ENCODE measurements at places on chromosomes 1 and 21. TPM values are rescaled to one million over a fixed set of nuclear protein-coding genes. Genes with fewer than 3 reads are reported as not detected.
A peak's percentile ranks its signal among the peaks of the same experiment; 100 is the strongest.

Gene SHCBP1L
- total RNA-seq = not detected

Gene FMO1
- total RNA-seq = not detected

Gene KLF17
- not detected for total RNA-seq

Gene RCSD1
- 74.7 TPM for total RNA-seq

Gene NBPF4
- total RNA-seq = not detected

Gene RSPH1
- not detected for total RNA-seq

GRCh38 chr1:246632281-246633168, 66.3 kb downstream of the CNST start:
- DNase-seq = no peak

DNA sequence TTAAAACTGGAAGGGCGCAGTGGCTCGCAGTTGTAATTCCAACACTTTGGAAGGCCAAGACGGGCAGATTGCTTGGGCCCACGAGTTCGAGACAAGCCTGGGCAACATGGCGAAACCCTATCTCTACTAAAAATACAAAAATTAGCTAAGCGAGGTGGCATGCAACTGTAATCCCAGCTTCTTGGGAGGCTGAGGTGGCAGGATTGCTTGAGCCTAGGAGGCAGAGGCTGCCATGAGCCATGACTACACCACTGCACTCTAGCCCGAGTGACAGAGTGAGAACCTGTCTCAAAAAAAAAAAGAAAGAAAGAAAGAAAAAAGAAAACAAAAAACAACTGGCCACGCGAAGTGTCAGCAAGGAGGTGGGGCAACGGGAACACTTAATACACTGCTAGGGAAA, 6.3 kb downstream of the UBE2G2 start:
- no peak for DNase-seq

- no peak for DNase-seq
Measured at GRCh38 chr1:64519901-64520300, 50.0 kb downstream of the CACHD1 start.

DNA sequence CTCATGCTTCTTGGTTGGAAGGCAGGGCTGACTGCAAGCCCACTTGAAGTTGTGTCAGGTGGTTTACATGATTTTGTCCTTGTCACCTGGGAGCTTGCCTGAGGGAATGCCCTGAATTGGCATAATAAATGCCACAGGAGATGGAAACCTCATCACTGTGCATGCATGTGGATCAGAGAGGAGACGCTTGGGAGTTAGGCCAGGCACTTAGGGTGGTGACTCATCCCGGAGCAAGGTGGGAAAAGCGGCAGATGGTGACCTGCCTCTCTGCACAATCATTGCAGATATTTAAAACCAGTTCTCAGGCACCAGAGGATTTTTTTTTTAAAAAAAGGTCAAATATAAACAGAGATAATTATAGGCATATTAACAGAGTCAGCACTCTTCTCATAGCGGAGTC, 202.2 kb upstream of the KIAA0040 start:
- no peak for DNase-seq

DNA sequence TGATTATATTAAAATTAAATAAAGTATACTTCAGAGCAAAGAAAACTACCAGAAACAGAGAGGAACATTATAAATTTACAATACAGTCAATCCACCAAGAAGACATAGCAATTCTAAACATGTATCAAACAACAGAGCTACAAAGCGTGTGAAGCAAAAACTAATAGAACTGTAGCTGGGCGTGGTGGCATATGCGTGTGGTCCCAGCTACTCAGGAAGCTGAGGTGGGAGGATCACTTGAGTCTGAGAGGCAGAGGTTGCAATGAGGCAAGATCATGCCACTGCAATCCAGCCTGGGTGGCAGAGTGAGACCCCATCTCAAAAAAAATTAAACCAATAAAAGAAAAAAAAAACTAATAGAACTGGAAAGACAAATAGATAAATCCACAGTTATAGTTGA, 12.3 kb downstream of the CCDC185 start:
- no peak for DNase-seq

DNA sequence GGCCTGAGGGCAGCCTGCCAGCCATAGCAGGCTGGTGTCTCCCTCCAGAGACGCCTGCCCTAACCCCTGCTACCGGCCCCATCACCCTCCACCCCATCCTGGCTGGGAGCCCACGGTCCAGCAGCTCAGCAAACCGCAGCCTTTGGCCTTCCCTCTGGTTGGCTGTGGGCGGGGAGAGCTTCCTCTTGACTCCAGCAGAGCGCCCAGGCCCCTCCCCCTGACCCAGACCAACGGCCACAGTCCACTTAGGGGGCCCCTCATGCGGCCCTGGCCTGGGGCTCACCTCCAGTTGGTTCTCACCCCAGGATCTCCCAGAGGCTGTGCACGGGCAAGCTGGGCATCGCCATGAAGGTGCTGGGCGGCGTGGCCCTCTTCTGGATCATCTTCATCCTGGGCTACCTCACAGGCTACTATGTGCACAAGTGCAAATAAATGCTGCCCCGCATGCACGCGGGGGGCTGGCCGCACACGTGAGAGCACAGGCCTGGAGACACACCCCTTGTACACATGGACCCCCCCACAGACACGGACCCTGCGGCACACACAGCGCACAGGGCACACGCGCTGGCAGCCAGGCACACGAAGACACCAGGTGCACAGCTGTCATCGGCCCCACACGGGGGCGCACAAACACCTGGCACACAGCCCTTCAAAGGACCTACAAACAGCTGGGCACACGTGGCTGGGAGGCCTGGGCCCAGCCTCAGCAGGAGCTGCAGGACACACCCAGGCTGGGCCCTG, 3.1 kb downstream of the SMIM1 start:
- DNase-seq = peak; percentile 82

Measured in activated CD4-positive, alpha-beta T cell treated with anti-CD3 and anti-CD28 coated beads, Interleukin-2, amount 10 ng/mL, durations not matched to agents 24 days and 14 days (primary cell).